Effector memory CD4-positive, alpha-beta T cell (primary cell): ENCODE measurements at places on chromosomes 2 and 18.

DNA sequence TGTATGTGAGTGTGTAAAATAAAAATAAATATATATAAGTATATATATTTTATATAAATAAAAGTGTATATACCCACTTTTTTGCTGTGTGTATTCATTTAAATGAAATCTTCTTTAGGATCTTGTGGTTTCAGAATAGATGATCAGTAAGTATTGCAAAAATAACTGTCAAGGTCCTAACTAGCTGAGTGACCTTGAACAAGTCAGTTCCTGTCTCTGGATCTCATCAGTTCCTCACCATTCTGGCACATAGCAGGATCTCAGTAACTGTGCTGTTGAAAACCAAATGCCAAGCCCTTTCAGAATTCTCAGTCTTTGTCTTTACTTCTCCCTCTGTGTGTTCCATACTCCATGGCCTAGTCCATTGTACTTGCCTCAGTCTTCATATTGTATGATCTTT is 115.3 kb upstream of the CXCR4 start:
- no peak for DNase-seq

GRCh38 chr2:95343429-95344214 is 46.5 kb downstream of the KCNIP3 start:
- DNase-seq = no peak

GRCh38 chr2:18505703-18506341 is 54.6 kb downstream of the RDH14 start:
- no peak for DNase-seq

- no peak for DNase-seq
Observed at GRCh38 chr2:225995796-225996461, 596.4 kb downstream of the NYAP2 start.

- DNase-seq = no peak
Observed at GRCh38 chr2:204625135-204625534, 79.9 kb downstream of the PARD3B start.

GRCh38 chr2:75431276-75431675 is 129.5 kb downstream of the EVA1A start:
- DNase-seq = no peak

DNA sequence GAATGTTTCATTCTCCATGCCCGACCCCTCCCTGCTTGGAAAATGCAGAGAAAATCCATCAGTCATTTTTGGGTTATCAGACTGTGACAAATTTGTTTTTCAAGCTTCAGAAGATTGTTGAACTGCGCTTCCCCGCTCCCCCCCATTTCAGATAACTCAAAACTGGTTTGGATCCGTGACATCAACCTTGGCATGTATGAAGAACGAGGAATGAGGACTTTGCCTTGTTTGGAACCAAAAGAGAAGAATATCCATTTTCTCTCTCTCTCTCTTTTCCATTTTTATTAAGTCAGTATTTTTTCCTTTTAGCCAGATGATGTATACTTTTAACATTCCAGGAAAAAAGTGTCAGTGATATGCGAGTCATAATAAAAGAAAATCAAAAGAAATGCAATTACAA is 171.6 kb downstream of the BCL2 start:
- no peak for DNase-seq

GRCh38 chr18:48917579-48918517 is 32.9 kb downstream of the SMAD7 start:
- DNase-seq = no peak

GRCh38 chr18:12236141-12236540 is 18.0 kb upstream of the CIDEA start:
- DNase-seq = no peak

GRCh38 chr2:196242131-196242620 is 70.8 kb upstream of the STK17B start:
- no peak for DNase-seq

- DNase-seq = no peak
Observed at GRCh38 chr18:12031846-12032245, 50.5 kb downstream of the IMPA2 start.

- DNase-seq = no peak
Observed at GRCh38 chr2:76157531-76157930, 446.8 kb upstream of the GCFC2 start.

GRCh38 chr2:134603966-134604365 is 114.8 kb downstream of the TMEM163 start:
- DNase-seq = no peak

DNA sequence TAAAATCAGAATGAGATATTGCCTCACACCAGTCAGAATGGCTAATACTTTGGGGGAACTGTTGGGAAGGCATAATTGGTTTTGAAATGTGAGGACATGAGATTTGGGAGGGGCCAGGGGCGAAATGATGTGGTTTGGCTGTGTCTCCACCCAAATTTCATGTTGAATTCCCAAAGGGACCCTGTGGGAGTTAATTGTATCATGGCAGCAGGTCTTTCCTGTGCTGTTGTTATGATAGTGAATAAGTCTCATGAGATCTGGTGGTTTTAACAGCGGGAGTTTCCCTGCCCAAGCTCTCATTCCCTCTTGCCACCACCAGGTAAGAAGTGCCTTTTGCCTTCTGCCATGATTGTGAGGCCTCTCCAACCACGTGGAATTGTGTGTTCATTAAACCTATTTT is 59.6 kb downstream of the CSRNP3 start:
- DNase-seq = no peak

DNA sequence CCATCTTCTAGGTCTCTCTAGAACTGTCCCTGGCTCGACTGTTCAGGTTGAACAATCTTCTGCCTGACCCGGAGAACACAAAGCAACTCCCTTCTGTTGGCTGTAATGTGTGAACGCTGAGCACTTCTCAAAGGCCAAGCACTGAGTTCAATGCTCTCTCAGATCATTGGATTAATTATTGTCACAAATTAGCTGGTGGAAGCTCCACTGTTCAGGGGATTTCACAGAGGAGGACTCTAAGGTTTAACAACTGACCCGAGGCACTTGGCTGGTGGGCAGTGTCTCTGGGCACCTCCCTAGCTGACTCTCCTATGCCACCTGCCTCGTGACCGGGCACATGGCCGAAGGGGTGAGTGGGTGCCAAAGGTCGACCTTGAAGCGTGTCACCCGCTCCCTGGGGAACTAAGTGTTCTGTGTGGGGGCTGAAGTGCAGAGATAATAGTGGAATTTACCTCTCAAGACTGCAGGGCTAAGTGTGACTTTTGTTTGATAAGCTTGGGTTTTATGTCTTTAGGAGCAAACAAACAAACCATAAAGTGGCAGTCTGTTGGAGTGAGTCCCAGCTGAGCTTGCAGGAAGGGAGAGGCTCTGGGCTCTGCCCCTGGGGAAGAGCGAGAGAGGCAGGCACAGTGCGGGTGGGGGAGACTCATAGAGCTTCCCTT is 64.8 kb downstream of the BCL2L11 start:
- no peak for DNase-seq

- no peak for DNase-seq
Observed at GRCh38 chr2:189613650-189614420, 33.2 kb upstream of the SLC40A1 start.

DNA sequence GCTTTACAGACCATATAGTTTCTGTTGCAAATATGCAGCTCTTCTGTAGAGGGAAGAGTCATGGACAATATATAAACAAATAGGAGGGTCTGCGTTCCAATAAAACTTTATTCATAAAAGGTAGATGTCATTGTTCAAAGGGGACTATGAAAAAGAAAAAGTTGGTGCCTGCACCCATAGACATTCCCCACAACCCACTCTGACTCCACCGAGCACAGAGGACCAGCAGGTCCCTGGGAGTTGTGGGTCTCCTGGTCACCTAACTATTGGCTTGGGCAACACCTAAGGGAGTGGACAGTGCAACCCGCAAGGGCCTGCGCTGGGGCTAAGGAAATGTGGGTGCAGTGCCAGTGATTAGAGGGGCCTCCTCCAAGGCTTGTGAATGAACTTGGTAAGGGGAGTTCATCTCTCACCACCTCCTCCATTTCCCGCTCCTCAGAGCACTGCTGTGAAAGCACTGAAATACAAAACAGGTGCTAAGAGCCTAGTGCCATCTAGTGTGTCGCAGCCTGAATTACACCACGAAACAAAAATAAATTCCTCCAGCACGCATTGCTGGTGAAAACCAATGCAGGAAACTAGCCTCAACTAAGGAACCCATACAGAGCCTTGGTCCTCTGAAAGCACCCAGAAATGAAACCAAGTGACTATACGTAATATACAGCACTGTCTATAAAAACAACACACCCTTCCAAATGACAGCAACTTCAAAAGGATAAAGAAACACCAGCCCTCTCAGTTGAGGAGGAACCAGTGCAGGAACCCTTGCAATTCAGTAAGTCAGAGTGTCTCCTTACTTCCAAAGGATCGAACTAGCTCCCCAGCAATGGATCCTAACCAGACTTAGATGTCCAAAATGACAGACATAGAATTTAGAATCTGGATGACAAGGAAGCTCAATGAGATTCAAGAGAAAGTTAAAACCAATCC is 166.6 kb downstream of the RNF144A start:
- DNase-seq = no peak

DNA sequence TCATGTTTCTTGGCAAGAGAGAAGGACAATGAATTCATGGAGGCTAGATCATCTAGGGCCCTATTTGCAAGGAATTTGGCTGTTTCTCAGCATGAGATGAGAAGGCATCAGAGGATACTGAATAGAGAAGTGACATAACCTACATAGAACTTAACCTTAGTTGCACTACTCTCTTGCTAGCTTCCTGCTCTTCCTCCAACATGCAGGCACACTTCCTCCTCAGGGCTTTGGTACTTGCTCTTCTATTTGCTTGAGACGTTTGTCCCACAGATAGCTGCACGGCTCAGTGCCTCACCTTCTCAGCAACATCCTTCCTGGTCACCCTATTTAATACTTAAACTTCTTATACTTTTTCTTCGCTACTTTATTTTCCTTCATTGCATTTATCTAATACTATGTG is 20.0 kb upstream of the LANCL1 start:
- no peak for DNase-seq

GRCh38 chr2:119668546-119668945 is 10.5 kb upstream of the TMEM177 start:
- no peak for DNase-seq

GRCh38 chr2:157459486-157459885 is 15.6 kb upstream of the CYTIP start:
- DNase-seq = no peak

DNA sequence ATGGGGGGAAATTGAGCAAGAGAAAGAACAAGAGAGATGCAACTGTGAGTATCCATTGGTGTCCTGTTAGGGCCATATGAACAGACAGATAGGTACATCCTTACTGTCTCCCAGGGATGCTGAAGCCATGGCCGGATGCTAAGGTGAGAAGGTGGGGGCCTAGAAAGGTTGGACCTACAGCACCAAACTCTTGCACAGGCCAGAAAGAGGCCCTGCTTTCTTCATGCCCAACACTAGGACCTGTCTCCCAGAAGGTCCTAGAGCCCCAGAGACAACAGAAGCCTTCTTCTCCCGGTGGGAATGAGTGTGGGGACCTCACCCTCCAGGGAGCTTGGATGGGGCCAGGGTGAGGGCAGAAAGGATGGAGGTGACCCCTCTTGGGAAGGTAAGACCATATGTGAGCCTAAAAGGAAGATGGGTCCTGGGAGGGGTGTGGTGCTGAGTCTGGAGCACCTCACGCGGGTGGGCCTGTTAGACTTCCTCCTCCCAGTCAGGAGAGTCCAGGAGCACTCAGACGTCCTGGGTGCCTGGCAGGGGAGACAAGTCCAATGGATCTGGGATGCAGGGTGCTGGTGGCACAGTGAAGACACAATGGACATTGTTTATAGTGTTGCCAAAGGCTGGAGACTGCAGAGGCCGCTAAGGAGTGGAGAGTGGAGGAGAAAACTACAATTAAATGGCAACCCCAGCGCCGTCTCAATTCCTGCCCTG is 265.3 kb downstream of the CYP26B1 start:
- no peak for DNase-seq

DNA sequence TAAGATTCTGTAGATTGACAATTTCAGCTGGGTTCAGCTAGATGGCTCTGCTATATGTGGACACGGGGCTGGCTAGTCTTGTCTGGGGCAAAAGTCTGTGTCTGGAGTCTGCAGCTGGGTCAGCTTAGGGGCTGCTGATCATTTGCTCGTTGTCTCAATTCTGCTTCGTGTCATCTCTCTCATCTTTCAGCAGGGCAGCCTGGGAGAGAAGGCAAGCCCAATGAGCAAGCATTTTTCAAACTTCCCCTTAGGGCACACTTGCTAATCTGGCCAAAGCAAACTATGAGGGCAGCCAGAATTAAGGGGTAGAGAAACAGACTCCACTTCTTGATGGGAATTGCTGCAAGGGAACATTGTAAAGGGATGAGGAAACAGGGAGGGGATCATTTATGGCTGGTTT is 462.6 kb downstream of the SLC4A3 start:
- no peak for DNase-seq

- no peak for DNase-seq
Observed at GRCh38 chr2:63555931-63556330, 32.3 kb downstream of the WDPCP start.

DNA sequence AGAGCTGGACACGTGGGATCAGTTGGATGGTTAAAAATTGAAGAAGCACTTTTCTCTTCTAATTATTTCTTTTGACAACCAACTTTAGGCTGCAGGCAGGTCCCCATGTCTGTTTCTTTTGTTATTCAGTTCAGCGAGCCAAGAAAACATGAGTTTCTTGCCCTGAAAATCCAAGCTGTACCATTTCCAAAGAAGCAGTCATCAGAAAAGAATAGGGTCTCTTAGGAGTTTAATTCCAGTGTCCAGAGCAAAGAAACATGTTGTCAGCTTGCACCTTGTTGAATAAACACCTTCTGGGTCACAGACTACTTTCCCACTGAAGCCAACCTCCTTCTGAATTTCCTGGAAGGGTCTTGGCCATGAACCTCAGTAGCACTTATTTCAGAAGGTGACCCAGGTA is 170.5 kb upstream of the COPS8 start:
- DNase-seq = no peak

DNA sequence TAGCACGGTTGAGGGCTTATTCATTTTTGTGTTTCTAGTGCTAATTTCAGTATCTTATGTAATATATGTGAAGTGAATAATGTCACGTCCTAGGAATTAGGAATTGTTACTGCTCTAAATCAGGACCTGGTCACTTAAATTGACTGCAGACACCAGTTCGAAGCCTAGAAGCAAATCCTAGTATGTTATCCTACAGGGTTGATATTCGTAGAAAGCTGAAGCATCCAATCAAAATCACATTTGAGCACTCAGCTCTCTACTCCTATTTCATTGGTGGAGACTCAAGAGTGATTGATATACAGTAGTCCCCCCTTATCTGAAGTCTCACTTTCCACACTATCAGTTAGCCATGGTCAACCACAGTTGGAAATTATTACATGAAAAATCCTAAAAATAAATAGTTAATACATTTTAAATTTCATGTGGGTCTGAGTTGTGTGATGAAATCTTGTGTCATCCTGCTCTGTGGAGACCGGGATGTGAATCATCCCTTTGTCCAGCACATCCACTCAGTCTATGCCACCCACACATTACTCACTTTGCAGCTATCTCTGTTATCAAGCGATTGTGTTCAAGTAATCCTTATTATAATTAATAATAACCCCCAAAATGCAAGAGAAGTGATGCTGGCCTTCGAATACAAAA is 35.2 kb upstream of the SCN9A start:
- no peak for DNase-seq

GRCh38 chr2:210399440-210400041 is 77.0 kb downstream of the LANCL1 start:
- DNase-seq = no peak
